Mucosa of descending colon (tissue), 3 donors: ENCODE measurements at places on chromosomes 11 and 22. TPM values are rescaled to one million over a fixed set of nuclear protein-coding genes. Genes with fewer than 3 reads are reported as not detected.

- DNase-seq = no peak
Observed at GRCh38 chr11:133787379-133788141, 57.8 kb downstream of the SPATA19 start.

PRRG4 gene
- total RNA-seq = 8.6 TPM

- no peak for DNase-seq
Observed at GRCh38 chr11:84608837-84609196, 1018.3 kb downstream of the DLG2 start.

GRCh38 chr11:61833926-61834277 is 5.8 kb downstream of the FADS2 start:
- no peak for DNase-seq

PRR5 gene
- total RNA-seq = 46.2 TPM

GRCh38 chr11:130642994-130643393 is 194.5 kb downstream of the ADAMTS15 start:
- DNase-seq = no peak

DNA sequence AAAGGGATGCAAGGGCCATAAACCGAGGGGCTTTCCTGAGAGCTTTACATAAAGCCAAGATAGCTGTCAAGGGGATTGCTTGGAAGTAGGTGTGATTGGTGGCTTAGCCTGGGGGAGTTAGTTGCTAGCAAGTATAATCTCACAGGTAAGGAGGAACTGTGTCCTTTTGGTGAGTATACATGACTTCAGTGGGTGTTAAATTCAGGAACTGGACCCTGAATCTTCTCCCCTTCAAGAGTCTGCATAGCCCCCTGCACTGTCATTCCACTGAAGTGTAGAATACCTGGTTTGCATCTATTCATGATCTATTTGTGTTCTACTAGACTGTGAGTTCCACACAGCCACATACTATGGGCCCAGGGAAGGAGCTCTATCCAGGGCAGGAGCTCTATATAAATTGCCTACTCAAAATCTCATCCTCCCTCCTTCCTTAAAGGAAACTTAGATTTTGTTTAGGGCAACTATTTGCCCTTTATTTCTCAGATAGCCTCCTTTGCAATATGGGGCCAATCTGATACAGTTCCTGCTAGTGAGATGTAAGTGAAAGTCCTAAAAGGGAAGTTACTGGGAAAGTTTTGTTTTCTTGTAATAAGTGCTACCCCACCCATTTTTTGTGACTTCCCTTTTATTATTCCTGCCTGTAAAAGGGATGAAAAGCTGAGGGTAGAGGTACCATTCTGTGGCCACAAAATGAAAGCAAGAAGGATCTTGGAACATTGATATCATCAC is 120.5 kb downstream of the PGR start:
- no peak for DNase-seq

DNA sequence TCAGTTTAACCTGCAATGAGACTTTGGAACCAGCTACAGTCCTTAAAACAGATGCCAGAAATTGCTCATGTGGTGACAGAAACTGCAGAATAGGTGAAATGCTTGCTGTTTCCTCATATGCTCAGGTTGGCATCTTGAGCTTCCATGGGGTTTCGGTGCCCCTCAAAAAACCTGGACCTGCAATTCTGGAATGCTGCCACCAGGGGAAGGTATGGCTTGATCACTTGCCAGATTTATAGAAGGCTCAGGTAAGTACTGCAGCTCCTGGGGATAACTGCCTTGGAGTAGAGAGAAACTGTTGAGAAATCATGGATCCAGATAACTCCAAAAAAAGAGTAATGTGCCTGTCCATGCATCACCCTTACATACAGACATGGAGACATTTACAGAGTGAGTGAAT is 113.0 kb downstream of the CTTN start:
- DNase-seq = no peak

PKDREJ gene
- total RNA-seq = 0.36 TPM

RAG1 gene
- 1.5 TPM for total RNA-seq
